NCI-H510A (cell line): ENCODE measurements at places on chromosomes 7 and 10.

GRCh38 chr10:133343558-133343957, 3.6 kb upstream of the PRAP1 start:
- DNase-seq, result no peak

DNA sequence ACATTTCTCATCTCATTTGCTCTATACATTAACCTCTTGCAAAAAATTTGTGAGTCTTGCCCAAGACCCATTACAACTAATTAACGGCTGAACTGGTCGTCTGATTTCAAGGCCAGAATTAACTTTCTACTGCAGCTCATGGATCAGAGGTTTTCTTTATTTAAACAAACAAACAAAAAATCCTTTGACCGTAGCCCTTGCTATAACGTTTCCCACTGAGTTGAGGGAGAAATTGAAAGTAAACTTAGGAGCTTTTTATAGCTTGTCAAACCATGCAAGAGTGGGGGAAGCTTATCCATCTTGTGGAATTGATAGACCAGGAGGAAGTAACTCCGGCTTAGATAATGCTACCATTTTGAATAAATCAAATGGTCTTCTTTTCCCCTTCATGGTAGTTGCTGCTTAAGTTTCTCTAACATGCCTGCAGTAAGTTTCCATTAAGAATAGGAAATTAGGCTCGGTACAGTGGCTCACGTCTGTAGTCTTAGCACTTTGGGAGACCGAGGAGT, 3.3 kb downstream of the SRGN start:
- DNase-seq, result no peak

GRCh38 chr10:106504536-106504935, 660.0 kb downstream of the SORCS1 start:
- no peak for DNase-seq

GRCh38 chr10:29865700-29866355, 193.6 kb downstream of the JCAD start:
- DNase-seq, result no peak

GRCh38 chr10:93921338-93921737, 27.6 kb downstream of the SLC35G1 start:
- DNase-seq, result no peak

DNA sequence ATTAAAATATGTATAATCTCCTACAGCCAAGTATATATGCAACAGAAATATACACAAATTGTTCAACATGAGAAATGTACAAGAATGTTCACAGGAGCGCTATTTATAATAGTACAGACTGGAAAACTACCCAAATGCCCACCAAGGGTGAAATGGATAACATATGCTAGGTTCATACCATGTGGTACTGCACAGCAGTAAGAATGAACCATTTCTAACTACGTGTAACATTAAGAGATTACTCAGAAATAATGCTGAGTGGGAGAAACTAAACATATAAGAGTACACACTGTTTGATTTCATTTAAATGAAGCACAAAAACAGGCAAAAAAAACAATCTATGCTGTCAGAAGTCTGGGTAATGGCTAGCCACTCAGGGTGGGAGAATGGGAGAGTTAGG, 45.8 kb downstream of the RNLS start:
- no peak for DNase-seq

- DNase-seq, result no peak
Observed at GRCh38 chr10:61188691-61189090, 244.7 kb upstream of the RHOBTB1 start.

DNA sequence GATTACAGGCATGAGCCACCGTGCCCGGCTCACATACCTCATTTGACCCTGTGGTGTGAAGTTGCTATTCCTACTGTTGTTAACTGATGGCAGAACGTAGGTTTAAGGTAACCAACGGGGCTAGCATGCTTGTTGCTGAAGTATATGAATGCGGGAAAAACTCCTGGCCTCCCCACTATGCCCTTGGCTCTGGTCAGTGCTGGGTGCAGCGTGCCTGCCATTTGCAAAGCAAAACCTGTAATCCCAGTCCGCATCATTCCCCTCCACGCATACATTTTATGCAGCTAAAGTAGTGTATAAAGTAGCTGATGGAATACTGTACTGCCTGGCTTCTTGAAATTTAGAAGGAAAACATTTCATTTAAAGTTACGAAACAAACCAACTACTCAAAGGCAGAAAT, 273.3 kb downstream of the SDK1 start:
- DNase-seq, result no peak

- no peak for DNase-seq
Observed at GRCh38 chr7:90968871-90969270, 295.4 kb upstream of the FZD1 start.

DNA sequence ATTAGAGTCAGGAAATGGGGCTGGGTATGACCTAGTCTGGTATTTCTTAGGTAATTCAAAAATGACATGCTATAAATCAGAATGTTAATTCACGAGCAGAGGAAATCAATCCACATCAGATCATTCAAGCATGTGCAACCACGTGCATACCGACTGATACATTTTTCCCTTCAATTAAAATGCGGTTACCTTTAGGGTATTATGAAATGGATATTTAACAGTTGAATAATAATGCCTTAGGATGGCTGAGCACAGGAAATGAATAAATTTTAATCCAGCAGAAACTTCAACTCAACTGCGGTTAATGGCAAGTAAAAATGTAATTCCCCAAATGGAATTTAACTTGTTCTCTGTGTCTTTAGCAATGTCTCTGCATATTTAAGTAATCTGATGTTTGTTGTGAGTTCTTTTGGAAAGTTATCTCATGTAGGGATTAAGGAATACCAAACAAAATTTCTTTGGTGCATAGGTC, 9.2 kb downstream of the CPA2 start:
- DNase-seq, result no peak

DNA sequence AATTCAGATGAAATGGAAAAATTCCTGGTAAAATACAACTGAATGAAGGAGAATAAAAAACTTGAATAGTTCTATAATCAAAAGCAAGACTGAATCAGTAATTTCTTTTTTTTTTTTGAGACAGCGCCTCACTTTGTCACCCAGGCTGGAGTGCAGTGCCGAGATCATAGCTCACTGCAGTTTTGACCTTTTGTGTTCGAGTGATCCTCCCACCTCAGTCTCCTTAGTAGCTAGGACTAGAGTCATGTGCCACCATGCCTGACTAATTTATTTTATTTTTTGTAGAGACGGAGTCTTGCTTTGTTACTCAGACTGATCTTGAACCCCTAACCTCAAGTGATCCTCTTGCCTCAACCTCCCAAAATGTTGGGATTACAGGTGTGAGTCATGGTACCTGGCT, 26.1 kb downstream of the SYPL1 start:
- no peak for DNase-seq

GRCh38 chr10:21273400-21273968, 252.0 kb downstream of the SKIDA1 start:
- DNase-seq, result no peak

GRCh38 chr7:14321947-14322346, 332.5 kb upstream of the ETV1 start:
- DNase-seq, result no peak

- no peak for DNase-seq
Observed at GRCh38 chr10:1729751-1730150, 7.6 kb downstream of the ADARB2 start.

DNA sequence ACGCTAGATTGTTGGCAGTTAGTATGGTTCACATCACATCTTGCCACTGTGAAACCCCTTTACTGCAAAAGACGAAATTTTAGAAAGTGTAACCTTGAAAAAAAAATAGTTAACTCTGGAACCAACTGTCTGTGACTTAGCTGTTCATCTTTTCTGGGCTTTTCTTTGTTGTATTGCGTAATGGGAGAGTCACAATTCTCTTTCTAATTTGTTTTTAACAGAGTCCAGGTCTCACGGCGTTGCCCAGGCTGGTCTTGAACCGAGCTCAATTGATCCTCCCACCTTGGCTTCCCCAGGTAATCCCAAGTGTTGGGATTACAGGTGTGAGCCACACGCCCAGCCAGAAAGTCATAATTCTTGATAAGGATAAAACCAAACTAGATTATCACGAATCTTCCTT, 14.5 kb downstream of the UBE3C start:
- DNase-seq, result no peak

- DNase-seq, result no peak
Observed at GRCh38 chr7:106774768-106775551, 90.1 kb upstream of the PIK3CG start.

DNA sequence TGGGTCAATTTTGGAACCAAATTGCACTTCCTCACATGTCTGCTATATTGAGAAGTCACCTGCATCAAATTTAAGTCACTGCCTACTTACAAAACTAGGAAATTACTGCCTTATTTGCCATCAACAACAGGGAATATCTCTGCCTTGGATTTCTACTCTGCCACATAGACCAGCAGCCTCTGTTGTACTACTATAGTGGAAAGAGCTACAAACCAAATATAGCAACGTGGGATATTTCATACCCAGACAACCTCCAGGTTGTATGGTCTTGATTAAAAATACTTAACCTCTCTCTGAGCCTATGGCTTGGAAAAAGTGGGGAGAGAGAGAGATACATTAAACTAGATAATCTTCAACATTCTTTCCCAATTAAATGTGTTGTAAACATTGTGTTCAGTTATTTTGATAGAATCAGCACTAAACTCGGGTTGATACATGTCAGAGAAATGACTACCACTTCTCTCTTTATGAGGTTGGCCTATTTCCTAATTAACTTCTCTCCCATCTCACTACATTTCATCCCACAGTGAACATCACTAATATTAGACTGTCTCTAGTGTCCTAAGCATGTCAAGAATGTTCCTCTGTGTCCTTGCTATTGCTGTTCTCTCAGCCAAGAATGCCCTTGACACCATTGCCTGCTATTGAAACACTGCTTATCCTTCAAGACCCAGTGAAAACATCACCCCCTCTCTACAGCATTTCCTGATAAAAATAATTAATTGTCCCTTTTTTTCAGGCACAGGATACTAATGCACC, 421.2 kb downstream of the IPMK start:
- DNase-seq, result no peak

DNA sequence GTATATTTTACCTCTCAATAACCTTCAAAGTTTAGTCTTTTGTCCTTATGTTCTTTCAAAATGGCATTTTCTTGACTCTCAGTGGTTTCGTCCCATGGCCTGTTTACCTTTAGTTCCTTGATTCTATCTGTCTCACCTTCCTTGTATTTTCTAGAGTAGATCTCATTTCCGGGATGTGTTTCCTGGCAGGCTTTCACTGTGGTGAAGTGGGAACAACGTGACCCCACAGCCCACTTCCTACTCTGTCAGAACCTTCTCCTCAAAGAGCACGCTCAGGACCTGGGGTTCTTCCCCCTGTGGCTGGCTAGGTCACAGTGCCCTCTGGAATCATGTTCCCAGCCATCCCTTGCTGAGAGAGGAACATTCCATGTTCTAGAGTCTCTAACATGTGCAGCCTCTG, 129.9 kb upstream of the ZNF32 start:
- DNase-seq, result no peak

GRCh38 chr7:129908181-129908580, 44.6 kb downstream of the UBE2H start:
- no peak for DNase-seq

GRCh38 chr10:98320486-98321185, 52.6 kb upstream of the LOXL4 start:
- DNase-seq, result no peak

DNA sequence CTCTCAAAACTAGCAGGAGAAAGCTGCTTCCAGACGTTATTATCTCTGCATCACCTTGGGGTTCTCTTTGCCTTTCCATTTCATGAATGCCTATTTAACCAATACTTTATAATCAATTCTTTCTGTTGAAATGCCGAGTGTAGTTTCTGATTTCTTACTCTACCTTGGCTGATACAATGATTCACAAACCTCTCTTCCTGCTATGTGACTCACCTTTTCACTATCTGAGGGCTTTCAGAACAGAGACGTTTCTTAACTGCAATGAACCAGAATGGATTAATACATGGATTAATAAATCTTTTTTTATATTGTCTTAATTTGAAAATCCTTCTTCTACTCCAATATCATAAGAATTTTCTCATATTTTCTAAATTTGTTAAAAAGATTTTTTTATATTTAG, 46.4 kb upstream of the ZNF746 start:
- no peak for DNase-seq

GRCh38 chr10:68402276-68402675, 4.8 kb downstream of the RUFY2 start:
- DNase-seq, result no peak
